ENCODE measurements at places on chromosomes 7 and 10.

- no peak for DNase-seq
These were observed 48.3 kb upstream of the RPA3 start for GRCh38 chr7:7766671-7767070.

GRCh38 chr7:87223666-87224065 is 4.1 kb upstream of the TMEM243 start:
- no peak for DNase-seq

DNA sequence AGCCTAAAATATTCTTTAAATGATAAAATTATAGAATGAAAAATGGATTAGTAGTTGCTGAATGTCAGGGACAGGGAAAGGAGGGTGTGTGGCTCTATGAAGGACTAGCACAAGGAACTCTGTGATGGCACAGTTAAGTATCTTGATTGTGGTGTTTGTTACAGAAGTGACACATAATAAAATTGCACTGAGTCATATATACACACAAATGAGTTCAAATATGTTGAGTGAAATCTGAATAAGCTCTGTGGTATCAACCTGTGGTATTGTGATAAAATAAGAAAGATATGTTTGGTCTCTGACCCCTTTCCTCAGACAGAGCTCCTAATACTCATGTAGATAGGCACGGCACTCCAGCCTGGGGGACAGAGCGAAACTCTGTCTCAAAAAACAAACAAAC is 181.5 kb upstream of the TRIM24 start:
- DNase-seq: no peak

DNA sequence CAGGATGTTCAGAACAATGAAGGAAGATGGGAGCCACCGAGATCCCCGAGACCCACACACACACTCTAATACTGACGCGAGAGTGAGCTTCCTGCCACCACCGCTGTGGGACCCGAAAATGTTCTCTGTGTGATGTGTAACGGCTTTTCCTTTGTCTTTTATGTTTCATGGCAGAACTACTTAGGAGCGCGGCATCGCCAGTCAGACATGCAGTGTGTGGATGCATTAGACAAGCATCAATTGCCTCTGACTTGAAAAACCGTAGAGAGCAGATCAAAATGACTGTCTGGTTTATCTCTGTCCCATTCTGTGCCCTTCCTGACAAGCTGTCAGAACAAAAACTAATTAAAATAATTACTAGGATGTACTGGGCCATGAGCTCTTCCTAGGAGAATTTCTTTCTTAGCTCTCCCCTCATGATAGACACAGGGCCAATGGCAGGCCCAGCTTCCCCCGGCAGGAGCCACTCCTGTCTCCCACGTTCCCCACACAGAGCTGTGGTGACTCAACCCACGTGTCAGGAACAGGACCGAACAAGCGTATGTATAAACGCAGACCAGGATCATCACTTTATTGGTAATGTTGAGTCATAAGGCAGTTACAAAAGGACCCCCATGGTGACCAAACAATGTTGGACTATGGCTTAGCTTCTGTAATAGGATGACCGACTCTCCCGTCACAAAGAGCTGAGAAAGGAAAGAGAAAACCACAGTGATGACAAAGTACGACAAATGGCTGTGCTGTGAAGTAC is 705.0 kb downstream of the PARD3 start:
- DNase-seq: no peak

- DNase-seq: no peak
These were observed 61.5 kb upstream of the GHITM start for GRCh38 chr10:84077768-84078167.

GRCh38 chr7:30842542-30843451 is 68.9 kb upstream of the AQP1 start:
- DNase-seq: no peak

GRCh38 chr10:21078410-21079329 is 181.6 kb upstream of the NEBL start:
- peak; percentile 28 for DNase-seq

- no peak for DNase-seq
These were observed 146.6 kb downstream of the SH2D4B start for GRCh38 chr10:80684259-80684658.

DNA sequence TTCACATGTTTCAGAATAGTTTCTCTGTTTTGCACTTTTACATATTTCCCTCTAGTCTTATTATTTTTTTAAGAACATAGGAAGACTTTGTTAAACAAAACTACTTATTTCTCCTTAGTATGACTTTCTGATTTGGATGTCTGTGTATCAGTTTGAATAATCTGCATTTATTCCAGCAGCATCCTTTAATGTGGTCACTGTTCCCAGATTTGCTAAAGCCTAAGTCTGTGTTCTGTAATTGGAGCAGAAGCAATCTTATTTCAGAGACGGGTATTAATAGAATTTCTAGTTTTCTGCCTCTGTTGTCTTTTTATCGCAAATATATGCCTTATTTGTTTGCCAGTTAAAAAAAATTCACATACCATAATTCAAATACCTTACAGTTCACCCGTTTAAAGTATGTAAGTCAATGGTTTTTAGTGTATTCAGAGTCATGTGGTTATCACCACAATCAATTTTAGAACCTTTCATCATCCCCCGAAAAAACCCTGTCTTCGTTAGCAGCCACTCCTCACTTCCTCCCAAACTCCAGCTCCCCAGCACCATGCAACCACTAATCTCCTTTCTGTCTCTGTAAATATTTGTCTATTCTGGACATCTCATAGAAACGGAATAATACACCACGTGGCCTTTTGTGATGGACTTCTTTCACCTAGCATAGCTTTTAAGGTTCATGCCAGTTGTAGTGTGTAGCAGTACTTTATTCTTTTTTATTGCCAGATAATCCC is 58.7 kb downstream of the INPP5F start:
- DNase-seq: peak; percentile 42

GRCh38 chr7:122310119-122311021 is 5.8 kb upstream of the FEZF1 start:
- DNase-seq: no peak

DNA sequence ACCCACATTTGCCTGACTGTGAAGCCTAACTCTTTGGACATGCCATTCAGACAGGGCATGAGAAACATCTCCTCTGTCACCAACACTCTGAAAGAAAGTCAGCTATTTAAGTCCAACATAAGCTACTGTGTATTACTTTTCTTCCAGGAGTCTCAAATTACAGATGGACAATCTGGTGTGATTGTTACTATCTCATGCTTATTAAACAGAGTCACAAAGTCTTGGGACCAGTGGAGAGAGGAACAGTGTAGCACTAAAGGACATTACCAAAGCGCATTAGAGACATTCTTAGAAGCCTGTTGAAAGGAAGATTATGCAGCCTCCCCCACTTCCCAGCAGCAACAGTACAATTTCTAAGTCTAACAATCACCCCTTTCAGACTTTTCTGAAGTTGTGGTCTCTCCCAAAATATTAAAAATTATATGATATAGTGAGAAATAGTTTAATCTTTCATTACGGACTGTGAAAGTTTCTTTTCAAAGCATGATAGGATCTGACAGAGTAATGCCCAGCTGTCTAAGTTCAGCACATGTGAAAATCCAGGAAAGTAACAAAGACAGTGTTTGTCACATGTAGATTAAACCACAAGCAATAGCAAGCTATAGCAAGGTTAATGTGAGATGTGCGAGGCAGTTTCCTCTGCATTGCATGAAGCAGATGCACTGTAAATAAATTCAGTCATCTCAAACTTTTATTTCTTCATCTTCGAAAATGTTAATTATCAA is 280.9 kb upstream of the FZD8 start:
- DNase-seq: peak; percentile 8

- DNase-seq: peak; percentile 14
These were observed 52.8 kb downstream of the ARHGAP22 start for GRCh38 chr10:48551861-48552591.

- DNase-seq: no peak
These were observed 38.9 kb downstream of the ANKMY2 start for GRCh38 chr7:16606704-16607103.

DNA sequence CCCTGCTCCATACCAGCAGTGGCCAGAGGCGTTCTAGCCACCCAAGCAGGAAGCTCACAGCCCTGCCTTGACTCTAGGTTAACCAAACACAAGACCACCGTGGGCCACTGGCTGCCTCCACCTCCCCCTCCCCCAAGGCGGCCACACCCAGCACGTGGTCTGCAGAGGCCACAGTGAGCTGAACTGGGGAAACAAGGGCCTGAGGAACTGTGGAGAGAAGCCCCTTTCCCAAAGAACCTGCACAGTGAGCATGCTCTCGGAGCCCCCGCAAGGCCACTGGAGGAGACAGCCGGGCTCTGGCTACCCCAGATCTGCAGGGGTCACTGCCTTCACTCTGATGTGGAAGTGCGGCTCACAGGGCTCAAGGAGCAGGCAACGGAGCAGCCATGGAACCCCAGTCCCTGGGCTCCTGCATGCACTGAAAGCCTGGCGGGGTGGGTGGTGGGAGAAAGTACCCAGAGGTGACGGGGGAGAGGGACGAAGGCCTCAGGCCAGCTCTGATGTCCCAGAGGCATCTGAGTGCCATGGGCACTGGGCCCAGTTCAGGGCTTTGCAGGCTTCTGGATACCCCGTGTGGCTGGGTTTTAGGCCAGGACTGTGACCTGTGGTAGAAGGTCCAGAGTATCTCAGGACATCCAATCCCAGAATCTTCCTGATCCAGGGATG is 189.2 kb downstream of the EBF3 start:
- no peak for DNase-seq

DNA sequence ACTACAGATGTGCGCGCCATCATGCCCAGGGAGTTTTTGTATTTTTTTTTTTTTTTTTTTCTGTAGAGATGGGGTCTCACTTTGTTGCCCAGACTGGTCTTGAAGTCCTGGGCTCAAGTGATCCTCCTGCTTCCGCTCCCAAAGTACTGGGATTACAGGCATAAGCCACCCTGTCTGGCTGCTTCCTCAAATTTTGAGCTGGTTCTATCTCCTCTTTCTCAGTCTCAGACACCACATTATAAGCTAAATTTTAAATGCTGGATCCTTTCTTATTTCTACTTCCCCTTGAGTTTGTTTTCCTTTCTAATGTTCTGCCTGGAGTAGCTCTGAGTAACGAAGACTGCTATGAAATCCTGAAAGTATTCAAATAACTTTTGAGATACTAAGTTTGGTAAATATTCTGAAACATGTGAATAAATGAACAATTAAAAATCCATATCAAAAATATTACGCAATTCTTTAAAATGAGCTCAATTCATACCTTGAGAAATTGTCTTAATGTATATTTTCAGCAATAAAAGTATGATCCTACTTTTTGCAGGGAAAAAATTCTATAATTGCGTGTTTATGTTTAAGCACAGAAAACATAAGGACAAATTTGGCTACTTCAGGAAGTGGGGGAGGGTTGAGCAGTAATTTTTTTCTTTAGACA is 15.0 kb downstream of the TCAF1 start:
- DNase-seq: no peak

GRCh38 chr10:65306201-65306600 is 1619.6 kb upstream of the LRRTM3 start:
- no peak for DNase-seq

DNA sequence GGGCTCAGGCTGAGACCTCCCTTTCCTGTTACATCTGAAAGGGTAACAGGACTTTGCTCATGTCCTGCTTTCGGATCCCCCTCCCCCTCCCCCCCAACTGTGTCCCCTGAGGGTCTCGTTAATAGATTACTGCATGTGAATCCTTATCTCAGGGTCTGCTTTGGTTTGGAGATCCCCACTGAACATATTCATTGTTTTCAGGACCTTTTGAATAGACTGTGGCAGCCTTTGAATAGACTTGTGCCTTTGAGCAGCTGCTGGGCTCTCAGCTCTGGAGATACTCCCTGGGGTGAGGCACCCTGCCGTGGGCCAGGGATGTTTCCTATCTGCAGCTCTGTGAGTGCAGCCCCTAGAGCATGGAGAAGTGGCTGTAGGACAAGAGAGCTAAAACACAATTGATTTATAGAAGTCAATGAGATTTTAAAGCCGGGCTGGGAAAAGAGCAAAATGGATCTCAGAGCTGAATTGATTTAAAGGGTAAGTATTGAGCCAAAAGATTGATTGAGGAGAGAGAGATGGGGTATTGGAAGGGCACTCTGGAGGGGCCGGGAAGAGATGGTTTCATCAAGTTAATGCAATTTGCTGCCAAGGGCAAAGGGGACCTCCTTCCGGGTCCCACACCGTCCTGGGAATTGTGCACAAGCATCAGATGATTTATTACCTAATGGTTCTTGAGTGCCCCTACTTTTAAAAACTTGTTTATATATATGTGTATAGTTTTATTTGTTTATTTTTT is 9.9 kb downstream of the ARHGAP22 start:
- no peak for DNase-seq

GRCh38 chr7:38127216-38128207 is 50.5 kb upstream of the STARD3NL start:
- no peak for DNase-seq

GRCh38 chr7:1244700-1245523 is 12.2 kb downstream of the UNCX start:
- no peak for DNase-seq

DNA sequence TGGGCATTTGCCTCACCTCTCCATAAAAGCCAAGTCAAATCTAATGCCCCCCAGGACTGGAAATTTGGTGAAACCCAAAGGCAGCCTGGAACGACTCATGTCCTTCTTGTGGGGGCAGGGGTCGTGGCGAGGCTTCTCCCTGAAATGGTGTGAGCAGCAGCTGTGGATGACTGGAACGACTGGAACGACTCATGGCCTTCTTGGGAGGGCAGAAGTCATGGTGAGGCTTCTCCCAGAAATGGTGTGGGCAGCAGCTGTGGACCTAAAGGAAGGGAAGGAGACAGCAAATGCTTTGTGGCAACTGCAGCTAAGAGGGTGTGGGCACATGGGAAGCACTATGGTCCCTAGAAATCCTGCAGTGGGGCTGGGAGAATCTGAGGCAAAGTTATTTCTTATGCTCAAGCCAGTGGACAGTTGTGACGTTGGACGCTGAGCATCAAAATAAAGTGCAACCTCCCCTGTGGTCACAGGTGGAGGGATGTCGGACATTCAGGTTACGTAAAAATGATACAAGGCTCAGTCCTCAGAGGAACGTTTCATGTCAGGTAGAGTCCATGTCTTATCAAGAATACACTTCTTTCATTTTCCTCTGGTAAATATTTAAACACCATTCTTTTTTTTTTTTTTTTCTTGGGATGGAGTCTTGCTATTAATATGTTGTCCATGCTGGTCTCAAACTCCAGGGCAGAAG is 107.0 kb upstream of the KIF5B start:
- no peak for DNase-seq

GRCh38 chr10:63780101-63780500 is 258.9 kb downstream of the REEP3 start:
- no peak for DNase-seq

- DNase-seq: no peak
These were observed 19.0 kb downstream of the AQP1 start for GRCh38 chr7:30930621-30931020.

- DNase-seq: peak; percentile 61
These were observed 6.7 kb downstream of the CALN1 start for GRCh38 chr7:72405418-72405817.

GRCh38 chr7:49172639-49173038 is 248.3 kb downstream of the CDC14C start:
- DNase-seq: no peak

- DNase-seq: no peak
These were observed 330.1 kb upstream of the MGMT start for GRCh38 chr10:129136951-129137350.

- no peak for DNase-seq
These were observed 130.6 kb downstream of the ATXN7L1 start for GRCh38 chr7:105745681-105746330.

Measured in foreskin melanocyte (primary cell).